Kidney glomerular epithelial cell (primary cell): ENCODE measurements at places on chromosomes 12 and 14.
A peak's percentile ranks its signal among the peaks of the same experiment; 100 is the strongest.

GRCh38 chr14:102509746-102510615 is at the start of gene ANKRD9:
ANKRD9 (minus strand) TSS chr14:102509776; CDS start chr14:102507889, 1,887 bp downstream.
- peak; percentile 77 for DNase-seq

DNA sequence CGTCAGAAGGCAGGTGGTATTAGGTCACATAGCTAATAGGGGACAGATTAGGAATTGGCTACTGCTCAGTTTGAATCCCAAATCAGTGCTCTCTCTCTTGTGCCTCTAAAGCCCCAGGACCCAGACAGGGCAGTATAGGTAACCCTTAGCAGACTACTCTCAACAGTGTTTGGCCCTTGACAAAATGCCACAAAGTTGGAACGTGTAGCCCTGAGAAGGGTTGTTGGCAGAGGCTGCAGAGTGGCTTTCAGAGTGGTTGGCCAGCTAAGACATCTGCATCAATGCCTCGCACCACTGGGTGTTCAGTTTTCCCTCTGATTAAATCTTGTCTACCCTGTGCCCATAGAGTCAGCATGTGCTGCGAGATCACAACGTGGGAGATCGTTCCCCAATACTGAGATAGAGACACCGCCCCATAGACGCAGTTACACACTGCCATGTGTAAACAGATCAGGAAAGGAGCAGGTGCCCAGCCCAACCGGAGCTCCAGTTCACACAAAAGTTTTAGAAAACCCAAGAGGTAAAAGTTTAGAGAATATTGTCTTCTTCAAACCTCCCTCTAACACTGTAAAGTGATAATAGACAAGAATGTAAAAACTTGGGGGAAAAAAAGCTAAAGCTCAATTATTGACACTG is 48.3 kb downstream of the EML1 start:
- no peak for DNase-seq

DNA sequence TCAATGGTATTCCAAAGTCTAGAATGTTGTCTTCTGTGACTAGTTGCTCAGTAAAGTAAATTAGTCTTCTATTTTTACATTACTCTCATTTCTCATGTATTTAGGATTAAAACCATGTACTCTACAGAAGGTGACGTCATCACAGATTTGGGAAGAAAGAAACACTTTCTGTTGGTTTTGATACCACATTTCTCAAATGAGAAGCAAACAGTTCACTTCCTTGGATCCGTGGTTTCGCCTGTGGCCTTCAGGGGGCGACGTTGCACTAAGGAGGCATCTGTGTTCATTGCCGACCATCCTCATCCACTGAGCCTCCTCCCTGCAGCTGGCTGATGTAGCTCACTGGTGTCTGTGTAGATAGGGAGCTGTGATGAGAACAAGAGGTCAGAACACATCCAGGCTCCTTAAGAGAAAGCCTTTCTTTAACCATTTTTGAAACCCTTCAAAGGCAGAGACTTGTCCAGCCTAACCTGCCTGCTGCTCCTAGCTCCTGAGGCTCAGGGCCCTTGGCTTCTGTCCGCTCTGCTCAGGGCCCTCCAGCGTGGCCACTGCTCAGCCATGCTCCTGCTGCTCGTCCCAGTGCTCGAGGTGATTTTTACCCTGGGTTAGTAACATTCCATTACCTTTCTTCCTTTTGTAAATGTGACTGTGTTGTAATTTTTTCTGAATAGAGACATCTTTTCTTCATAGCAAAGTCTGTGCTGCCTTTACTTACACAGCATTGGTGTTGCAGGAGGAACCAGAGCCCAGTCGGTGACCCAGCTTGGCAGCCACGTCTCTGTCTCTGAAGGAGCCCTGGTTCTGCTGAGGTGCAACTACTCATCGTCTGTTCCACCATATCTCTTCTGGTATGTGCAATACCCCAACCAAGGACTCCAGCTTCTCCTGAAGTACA is 220.6 kb upstream of the OR4E1 start:
- no peak for DNase-seq

- no peak for DNase-seq
These were observed 137.2 kb upstream of the ARHGAP5 start for GRCh38 chr14:31939934-31940333.

GRCh38 chr12:91098461-91098860 is 12.8 kb downstream of the LUM start:
- DNase-seq: no peak

GRCh38 chr14:90544971-90545370 is 148.1 kb downstream of the CALM1 start:
- no peak for DNase-seq

GRCh38 chr14:30443368-30444007 is 115.5 kb upstream of the G2E3 start:
- peak; percentile 12 for DNase-seq

- DNase-seq: no peak
These were observed 20.3 kb upstream of the DHRS4 start for GRCh38 chr14:23933108-23933741.

GRCh38 chr12:96890331-96890730 is 16.7 kb upstream of the NEDD1 start:
- DNase-seq: no peak

DNA sequence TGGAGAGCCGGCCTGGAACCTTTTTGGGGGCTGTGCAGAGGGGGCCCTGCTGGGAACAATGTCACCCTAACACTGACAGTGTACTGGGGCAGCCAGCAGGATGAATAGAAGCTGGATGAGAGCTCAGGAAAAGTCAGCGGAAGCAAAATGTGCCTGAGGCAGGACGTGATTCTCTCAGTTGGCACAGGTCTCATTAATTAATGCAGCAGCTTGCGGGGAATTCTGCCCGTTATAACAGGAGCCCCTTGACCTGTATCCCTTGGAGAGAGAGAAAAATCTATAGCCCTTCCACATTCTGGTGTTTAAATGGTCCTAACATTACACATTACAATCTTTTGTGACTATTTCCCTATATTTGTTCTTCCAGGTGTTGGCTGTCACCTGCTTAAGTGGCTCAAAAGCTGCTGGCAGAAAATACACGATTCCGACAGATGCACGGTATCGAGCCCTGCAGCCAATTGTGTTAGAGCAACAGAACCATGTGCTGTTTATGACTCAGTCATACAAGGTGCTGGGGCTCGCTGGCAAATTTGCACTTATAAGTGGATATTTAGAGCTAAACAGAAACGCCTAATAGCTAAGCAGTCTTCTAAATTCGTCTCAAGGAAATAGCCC is 854.7 kb downstream of the AACS start:
- no peak for DNase-seq

- no peak for DNase-seq
These were observed 146.5 kb downstream of the FOXG1 start for GRCh38 chr14:28913056-28913455.

- DNase-seq: no peak
These were observed 96.6 kb upstream of the SLC35F4 start for GRCh38 chr14:57962325-57963035.

DNA sequence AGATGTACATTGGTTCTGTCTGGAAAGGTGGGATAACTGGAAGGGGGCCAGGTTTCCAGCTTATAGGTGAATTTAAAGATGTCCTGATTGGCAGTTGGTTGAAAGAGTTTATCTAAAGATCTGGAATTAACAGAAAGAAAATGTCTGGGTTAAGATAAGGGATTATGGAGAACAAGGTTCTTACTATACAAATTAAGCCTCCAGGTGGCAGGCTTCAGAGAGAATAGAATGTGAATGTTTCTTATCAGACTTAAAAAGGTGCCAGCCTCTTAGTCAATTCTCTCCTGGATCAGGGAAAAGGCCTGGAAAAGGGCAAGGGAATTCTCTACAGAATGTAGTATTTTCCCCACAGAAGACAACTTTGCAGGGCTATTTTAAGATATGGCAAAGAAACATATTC is 53.1 kb downstream of the CNTN1 start:
- no peak for DNase-seq
